GM04504 (cell line): ENCODE measurements at places on chromosomes 12 and 14.
A peak's percentile ranks its signal among the peaks of the same experiment; 100 is the strongest.

DNA sequence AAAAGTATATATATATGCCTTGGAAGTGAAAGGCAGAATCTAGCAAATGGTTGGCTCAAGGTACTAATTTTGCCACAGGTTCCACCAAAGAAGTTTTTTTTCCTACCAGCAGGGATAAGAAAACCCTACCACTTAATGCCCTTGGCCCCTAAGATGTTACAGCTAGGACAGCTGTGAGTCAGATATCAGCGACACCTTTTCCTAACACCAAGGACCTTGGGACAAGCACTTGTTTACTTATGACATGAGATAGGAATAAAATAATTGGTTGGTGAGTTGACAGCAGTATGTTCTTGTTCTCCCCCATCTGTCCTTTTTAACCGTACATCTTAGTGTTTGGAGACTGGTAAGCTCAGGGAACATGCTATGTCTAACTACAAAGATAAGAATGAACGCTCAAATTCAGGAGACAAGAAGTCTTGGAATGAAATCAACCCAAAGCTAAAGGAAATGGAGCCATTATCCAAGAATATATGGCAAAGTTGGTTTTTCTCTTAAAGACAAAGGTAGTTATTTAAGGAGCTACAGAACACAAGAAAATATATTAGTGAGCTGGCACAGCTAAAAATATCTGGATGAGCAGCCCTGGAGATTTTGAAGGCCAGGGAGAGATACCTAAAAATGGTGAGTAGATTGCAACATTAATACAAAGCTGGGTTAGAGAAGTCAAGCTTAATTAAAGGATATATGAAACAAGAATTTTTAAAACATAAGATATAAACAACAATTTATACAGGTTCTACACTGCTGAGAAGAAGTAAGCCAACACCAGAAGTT is 126.8 kb downstream of the TMTC1 start:
- no peak for DNase-seq

DNA sequence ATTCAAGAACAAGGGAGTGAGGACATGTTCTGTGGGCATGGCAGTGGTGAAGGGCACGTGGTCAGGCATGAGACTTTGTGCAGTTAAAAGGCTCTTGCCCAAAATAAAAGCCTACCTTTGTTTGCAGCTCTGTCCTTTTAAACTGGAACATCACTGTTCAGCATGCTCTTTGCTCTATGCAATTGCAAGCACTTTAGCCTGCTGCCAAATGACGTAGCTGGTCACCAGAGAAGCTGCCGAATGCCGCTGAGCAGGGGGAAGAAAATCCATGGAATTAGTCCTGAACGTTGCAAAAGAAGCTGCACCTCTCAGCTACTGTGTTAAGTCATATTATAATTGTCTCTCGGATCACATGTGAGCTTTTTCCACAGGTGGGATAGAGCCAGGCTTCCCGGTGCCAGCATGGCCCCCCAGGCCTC is 176.3 kb upstream of the DIO2 start:
- DNase-seq: no peak

- DNase-seq: no peak
Observed at GRCh38 chr14:33846100-33846824, 104.6 kb downstream of the EGLN3 start.

- peak; percentile 53 for DNase-seq
Observed at GRCh38 chr12:119180380-119181040, 1.8 kb downstream of the HSPB8 start.

- no peak for DNase-seq
Observed at GRCh38 chr14:75725481-75725880, 64.4 kb downstream of the TTLL5 start.

DNA sequence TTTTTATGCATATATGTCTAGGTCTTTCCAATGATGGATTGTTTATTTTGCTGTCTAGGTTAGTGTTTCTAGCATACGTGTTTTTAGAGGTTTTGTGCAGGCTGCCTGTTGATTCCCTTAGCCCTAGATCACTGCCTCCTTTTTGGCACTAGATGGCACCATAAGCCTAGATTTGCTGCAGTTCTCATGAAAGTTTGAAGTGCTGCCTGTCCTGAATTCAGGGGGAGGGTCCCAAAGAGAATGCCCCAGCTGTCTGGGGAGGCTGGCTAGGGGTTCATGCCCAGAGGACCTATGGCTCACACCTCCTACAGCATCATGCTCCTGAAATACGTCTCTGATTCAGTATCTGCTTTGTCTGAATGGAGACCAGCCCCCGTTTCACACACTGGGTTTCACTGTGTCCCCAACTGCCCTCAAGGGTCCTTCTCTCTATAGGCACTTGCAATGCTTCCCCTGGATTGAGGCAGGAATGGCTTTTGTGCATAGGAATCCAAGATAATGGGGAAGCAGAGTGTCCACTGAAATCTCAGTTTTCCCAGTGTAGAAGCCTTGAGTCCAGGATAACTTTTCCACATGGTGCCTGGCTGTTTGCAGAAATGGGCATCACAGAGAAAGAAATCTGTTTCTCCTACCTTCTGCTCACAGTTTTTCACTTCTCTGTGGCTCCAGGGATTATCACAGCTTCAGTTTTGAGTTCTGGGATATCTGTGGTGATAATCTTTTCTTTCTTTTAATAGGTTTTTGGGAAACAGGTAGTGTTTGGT is 14.2 kb upstream of the TXNRD1 start:
- peak; percentile 46 for DNase-seq

- DNase-seq: no peak
Observed at GRCh38 chr14:100091386-100091785, 26.2 kb downstream of the EVL start.

DNA sequence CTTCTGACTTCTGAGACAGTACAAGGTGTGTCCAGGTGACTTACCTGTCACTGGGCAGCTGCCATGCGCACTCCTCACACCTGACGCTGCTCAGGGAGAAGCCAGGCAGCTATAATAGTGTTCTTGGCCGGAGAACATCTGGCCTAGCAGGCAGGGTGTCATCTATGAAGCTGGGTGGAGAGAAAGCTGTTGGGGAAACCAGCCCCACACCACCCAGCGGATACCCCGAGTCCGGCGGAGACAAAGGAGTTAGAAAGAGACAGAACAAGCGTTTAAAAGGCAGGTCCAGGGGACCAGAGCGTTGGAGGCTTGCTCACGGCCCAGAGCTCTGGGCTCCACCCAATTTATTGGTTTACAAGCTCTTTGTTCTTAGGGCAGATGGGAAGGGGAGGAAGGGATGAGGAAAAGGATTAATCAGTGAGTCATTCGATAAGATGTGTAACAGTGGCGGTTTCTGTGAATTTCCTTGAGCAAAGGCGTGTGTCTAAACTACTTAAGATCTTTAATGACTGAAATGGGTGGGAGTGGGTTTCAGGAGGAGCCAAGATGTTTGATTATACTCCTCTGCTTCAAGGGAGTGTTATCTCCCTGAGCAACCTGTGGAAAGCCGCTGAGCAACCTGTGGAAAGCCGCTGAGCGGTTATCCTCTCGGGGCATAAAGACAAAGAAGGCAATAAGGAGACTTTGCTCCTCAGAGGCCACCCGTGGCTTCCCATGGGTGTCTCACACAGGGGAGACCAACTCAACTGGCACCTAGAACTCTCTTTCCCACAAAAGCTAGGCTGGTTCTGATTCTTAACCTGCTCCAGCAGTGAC is at the start of gene GALNT8:
Gene GALNT8 (plus strand): TSS at position 580 of the 816 bp plus-strand sequence. CDS start 278 bp downstream, outside the sequence.
- DNase-seq: no peak

GRCh38 chr12:10466311-10466710 is 13.1 kb upstream of the KLRC1 start:
- no peak for DNase-seq

DNA sequence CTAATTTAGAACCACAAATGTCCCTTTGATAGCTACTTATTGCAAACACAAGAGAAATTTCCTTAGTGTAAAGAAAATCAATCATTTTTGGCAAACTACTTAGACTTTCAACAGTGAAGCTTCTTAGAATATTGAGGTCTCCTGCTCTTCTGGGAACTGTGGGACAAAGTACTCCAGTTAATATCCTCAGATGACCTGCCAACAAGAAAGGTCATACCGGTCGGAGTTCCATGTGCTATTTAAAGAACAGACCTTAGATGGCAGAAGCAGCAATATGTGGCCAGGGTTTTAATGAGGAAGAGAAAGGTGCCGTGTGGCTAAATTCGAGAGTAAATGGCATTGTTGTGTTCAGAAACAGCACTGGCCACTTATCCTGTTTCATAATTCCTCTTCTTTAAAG is 114.7 kb upstream of the AMIGO2 start:
- DNase-seq: no peak

DNA sequence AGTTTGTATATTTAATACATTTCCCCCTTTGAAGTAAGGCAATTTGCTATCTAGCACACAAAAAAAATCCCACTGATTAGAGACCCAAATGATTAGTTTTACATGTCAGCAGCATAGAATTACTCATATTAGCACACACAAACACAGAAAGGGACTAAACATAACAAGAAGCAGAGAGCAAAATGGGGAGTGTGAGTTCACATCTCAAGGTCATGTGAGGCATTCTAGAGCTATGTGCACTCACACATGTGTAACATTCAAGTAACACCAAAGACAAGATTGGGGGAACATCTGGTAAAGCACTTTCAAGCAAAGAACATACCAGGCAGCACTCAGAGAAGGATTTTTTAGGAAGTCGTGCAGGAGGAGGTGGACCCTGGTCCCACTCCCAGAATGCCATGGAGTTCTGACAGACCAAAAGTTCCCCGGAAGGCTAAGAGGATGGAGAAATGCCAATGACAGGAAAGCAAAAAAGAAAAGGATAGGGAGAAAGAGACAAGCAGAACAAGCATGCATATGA is 105.8 kb upstream of the SINHCAF start:
- DNase-seq: no peak

DNA sequence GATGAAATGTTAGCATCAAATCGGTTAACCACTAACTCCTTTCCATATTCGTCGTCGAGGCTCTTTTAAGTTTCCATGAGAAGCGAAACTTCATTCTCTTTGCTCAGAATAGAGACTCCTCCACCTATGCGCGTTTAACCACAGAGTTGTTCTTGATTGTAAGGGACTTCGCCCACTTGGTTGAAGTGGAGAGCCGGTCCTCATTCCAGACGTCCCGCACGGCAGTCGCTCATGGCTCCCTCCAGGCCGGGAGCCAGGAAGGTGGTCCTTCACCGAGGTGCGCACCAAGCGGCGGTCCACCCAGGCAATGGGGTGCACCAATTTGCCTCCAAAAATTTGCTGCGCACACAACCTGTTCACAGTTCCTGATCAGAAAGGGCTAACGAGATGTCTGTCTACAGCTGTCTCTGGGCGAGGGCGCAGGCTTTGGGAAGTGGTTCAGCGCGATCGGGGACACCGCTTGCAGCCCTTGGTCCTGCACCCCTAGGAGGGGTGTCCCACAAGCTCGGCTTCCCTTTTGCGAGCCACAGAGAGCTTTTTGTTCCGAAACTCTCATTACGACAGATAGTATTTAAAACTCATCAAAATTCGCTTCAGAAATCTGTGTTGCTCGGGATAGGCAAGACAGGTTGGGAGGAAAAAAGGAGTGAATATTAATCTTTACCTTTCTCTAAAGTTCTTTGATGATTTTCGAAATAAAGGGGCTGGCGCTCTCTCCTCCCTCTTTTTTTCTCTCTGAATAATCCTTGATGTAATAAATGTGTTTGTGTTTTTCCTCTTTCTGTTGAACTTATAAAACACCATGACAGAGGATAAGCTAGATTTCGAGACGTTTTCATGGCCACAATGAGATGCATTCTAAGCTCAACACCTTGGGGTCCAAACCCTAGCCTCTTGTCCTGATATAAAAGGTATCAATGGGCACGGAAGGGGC is 6.4 kb upstream of the ALX1 start:
- no peak for DNase-seq

GRCh38 chr12:26374934-26375680 is 179.7 kb downstream of the SSPN start:
- no peak for DNase-seq

GRCh38 chr14:69684461-69685217 is 73.2 kb downstream of the SUSD6 start:
- no peak for DNase-seq

DNA sequence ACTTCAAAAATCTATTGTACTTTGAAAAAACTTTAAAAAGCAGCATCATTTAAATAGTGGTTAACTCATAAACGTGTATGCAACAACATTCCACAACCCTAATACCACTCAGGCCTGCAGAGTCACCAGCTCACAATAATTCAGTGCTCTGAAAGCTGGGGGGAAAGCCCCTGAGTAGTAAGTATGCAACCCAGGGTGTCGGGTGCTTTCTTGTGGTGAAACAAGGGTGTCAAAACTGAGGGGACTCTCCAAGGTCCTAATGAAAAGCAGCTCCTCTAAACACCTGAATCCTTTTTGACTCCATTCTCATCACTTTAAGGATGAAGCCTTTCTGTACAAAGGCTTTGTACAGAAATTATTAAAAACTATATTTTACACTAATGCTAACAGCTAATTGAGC is 33.7 kb downstream of the FGFR1OP2 start:
- no peak for DNase-seq

- no peak for DNase-seq
Observed at GRCh38 chr14:61140271-61140670, 140.9 kb downstream of the TMEM30B start.

- no peak for DNase-seq
Observed at GRCh38 chr14:24348186-24348585, 8.4 kb upstream of the RIPK3 start.

DNA sequence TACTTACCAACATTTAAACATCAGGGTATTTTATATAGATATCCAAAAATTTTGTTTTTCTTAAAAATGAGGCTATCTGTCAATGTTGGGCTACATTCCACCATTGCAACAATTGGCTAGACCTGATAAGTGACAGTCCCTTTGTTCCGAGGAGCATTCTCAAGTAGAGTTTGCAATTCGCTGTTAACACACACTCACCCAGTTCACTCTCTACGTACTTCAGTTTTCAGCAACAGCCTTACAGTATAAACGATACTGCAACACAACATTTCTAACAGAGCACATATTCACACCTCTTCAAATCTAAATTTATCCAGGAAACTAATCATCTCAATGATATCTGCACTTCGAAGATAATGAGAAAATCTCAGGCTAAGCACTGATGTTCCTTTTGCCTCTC is 393.5 kb downstream of the NAV3 start:
- no peak for DNase-seq

- DNase-seq: no peak
Observed at GRCh38 chr12:126706300-126706699, 1560.7 kb upstream of the TMEM132C start.

DNA sequence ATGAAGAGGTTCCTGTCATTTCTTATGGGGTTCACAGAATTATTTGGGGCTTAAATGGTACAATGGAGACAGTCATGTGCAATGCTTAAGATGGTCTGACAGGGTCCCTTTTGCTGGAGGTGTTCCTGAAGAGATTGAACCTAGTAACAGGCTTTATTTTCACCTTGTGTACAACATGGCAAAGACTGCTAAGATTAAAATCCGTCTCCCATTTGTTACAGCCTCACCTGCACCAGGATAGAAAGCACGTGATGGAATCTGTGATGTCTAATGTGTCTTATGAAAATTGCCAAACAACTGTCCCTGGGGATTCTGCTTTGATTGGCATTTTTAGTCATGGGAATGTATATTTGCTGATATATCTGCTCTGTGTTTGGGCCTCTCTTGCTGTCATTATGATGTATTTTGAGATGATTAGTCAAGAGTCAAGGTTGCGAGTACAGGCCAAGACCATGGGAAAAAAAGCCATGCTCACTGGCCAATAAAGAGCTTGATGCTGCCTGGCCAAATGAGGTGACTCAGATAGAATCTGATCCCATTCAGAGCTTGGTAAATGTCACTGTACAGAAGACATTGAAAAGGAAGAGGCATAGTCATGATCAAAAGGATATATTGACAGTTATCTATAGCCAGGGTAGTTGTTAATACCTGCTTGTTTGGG is 96.1 kb downstream of the FLRT2 start:
- no peak for DNase-seq

GRCh38 chr12:24363177-24363754 is 413.8 kb upstream of the SOX5 start:
- no peak for DNase-seq

GRCh38 chr12:69910694-69911093 is 85.7 kb downstream of the MYRFL start:
- no peak for DNase-seq

- DNase-seq: no peak
Observed at GRCh38 chr12:4044101-4044500, 170.9 kb upstream of the PARP11 start.
